ENCODE measurements at places on chromosomes 12 and 14.

- no peak for DNase-seq
Measured at GRCh38 chr12:94716339-94716738, 66.0 kb upstream of the TMCC3 start.

DNA sequence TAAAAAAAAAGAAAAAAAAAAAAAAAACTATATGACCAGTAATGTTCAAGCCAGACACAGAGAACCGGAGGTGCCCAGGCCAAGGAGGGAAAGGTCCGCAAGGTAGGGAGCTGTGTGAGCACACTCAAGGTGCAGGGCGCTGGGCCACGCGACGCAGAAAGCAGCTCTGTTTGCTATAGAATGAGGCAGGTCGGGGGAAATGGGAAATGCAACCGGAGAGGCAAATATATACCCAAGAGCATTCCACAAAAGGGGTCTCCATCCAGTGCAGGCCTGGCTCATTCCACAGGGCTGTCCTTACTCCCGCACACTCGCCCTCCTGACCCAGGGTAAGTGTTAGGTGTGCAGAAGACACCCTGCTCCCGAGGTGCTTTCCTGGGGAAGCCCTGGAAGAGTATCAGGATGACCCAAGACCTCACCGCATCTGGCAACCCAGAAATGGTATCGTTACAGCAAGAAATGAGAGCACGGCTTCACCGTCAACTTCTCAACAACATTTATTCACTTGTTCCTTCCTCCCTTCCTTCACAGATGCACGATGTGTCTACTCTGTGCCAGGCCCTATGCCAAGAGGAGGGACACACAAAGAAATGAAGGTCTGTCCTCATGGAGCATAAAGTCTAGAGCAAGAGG lies 86.4 kb downstream of the BCL11B start:
- DNase-seq = no peak

DNA sequence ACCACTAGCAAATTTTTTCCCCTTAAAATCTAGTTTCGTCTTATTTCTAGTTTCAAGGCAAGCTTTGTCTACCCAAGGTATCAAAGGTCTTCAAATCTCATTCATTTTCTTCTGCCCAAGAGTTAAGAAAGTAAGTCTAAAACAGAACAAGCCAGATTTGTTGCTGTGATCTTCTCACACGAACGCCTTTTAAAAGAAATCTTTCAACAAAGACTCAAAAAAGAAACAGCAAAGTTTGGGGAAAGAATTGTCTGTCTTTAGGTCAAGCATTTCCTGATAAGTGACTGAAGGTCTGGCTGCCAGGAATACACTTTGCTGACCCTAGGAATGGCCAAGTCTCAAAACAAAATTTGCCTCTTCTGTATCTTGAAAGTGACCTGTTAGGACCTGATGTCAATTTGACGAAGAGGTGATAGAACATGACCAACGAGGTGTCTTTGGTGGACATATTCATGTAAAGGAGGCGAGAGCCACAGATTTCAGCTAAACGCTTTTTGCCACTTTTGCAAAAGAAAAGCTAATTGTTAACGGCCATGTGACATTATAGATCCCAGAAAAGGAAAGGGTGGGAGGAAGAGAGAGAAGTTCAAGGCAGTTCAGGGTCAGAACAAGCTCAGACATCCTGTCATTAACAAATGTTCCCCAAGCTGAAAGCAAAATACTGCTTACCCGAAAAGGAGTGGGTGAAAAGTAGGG lies 1.7 kb downstream of the CDK17 start:
- DNase-seq = no peak

GRCh38 chr14:64826845-64827244 lies 52.9 kb downstream of the SPTB start:
- DNase-seq = no peak

DNA sequence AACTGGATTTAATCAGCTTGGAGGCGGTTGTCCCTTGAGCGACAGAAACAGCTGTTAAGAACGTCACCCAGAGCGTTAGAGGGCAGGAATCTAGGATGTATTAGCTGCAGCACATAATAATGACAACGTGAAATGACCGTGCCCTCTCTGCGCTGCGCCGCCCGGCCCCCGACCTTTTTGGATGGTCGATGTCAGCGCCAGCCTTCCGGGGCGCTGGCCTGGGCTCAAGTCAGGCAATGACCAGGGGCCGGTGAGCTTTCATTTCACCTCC lies 427 bp upstream of the TMEM120B start:
- DNase-seq = no peak

- no peak for DNase-seq
Measured at GRCh38 chr14:47065326-47065725, 413.7 kb upstream of the RPL10L start.

- DNase-seq = no peak
Measured at GRCh38 chr12:80811957-80812708, 95.4 kb downstream of the MYF5 start.

- DNase-seq = no peak
Measured at GRCh38 chr14:32072676-32073075, 4.4 kb upstream of the ARHGAP5 start.

- no peak for DNase-seq
Measured at GRCh38 chr12:57105011-57105753, 6.0 kb downstream of the STAT6 start.

GRCh38 chr12:57868221-57868620 lies 21.7 kb upstream of the CTDSP2 start:
- DNase-seq = no peak

GRCh38 chr12:105935981-105936380 lies 202.8 kb downstream of the NUAK1 start:
- DNase-seq = no peak

DNA sequence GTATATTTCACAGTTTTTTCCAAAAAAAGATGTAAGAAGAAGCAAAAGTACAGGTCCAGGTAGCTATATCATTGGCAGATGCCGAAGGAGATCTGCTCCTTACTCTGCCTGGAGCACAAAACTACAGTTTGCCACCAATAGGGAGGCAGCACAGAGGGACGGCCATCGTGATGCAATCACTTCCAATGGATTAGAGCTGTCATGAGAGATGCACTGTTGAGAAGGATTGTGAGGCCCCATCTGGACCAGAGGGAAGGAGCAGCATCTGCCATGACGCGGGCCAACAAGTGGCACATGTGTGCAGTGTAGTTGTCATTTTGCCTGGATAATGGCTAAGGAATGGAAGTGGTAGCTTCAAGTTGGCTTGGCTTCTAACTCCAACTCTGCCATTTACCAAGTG lies 318.8 kb upstream of the FKBP4 start:
- no peak for DNase-seq

GRCh38 chr12:51721282-51721940 lies 127.1 kb downstream of the FIGNL2 start:
- DNase-seq = no peak

GRCh38 chr12:112998987-112999767 lies 20.9 kb downstream of the OAS2 start:
- DNase-seq = no peak
